ENCODE measurements at places on chromosomes 16 and 17. TPM values are rescaled to one million over a fixed set of nuclear protein-coding genes. Genes with fewer than 3 reads are reported as not detected.

GRCh38 chr17:76213491-76213890 lies 26.8 kb downstream of the RNF157 start:
- ATAC-seq: no peak

DNA sequence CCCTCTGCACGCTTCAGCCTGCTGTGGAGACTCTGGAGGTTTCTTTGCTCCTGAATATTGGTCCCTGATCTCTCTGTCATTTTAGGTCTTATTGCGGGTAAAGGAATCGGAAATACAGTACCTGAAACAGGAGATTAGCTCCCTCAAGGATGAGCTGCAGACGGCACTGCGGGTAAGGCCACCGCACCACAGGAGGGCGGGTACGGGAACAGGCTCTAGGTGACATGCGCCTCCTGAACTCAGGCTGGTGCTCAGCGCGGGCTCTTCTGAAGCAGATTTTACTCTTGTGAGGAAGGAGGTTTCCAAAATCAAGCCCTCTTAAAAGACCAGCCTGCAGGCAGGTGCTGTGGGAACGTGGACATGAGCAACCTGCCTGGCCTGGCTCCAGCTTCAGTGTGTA lies 29.8 kb downstream of the PLD6 start:
- no peak for ATAC-seq

DNA sequence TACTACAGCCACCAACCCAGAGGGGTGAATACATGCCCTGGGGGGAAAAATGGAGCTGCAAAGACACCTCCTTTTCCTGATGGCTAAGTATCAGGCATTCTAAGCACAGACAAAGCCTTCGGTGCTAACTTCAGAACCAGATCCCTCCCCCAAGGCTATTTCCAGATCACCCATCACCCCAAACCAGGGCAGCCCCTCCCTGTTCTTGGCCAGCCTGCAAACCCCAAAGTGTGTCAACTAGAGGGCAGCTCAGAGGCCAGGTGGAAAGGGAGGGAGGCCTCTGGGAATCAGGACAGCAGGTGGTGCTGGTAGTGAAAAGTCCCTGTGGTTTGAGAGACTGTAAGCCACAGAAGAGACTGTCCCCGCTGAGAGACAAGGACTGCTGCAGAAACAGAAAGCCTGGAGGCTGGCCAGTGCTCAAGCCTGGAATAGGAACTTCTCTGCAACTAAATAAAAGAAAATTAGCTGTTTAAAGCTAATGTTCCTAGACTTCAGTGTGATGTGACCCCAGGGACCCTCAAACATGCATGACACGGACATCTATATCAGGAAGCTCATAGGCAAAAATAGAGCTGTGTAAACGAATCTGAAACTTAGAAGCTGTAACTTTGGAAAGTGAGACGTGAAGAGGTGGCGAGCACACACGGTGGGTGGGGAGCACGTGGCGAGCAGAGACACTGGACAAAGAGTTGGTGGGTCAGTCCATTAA lies 9.1 kb downstream of the TUBG1 start:
- peak; percentile 71 for ATAC-seq

DNA sequence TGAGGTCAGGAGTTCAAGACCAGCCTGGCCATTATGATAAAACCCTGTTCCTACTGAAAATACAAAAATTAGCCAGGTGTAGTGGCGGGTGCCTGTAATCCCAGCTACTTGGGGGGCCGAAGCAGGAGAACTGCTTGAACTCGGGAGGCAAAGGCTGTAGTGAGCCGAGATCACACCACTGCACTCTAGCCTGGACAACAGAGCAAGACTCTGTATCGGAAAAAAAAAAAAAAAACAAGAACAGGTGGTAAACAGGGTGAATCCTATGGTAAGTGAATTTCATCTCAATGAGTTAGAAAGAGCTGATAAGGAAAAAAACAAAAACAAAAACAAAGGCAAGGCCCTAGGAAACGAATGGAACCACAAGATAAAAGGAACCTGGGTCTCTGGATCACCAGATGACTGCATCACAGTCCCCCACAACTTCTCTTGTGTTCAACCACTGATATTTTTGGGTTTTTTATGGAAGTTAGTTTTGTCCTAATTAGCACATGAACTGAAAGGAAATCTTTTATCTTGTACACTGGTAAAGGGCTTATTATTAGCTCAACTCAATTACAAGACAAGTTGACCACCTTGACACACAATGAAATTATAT lies 21.0 kb downstream of the GLG1 start:
- ATAC-seq: no peak

- peak; percentile 32 for ATAC-seq
Observed at GRCh38 chr16:67326472-67327309, at the start of the genes KCTD19 and LRRC36. KCTD19 (minus strand) TSS chr16:67326741; CDS start chr16:67326707, 34 bp downstream. LRRC36 (plus strand) TSS chr16:67326815; CDS start chr16:67326863, 48 bp downstream.

PYDC1 gene
- total RNA-seq: not detected

GRCh38 chr17:31595076-31595475 lies 203.6 kb downstream of the RAB11FIP4 start:
- ATAC-seq: peak; percentile 46

CBX2 gene
- 3.8 TPM for total RNA-seq

DNA sequence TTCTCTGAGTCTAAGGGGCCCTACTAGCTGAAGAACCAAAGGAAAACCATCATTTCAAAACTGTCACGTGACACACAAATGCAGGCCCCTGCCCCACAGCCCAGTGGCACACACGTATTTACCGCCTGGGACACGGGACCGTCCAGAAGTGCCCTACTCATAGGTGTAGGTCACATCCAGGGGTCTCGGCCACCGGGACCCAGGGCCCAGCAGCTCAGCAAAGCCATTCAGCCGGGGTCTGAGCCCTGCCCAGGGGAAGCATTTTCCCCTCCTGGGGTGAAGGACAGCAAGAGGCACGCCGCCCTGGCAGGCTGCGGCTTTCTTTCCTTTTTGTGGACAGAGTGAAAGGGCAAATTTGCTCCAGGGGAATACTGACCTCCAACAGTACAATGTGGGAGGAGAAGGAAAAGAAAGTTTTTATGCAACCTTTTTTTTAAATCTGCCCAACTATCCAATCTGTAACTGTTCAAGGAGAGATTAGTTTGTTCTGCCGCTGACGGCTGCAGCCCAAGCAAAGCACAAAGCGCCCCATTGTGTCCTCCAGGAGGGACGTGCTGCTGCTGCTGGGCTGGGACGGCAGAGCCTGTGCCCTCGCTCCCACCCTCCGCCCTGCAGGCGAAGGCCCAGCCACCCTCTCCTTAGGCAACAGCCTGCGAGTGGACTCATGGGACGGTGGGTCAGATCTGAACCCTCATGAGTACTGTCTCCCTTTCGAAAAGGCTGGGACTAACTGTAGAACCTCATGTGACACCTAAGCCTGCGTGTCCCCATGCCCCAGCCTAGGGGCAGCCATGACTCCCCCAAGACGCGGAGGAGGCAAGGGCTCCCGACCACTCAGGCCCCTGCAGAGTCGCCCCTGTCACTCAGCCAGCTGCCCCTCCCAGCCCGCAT lies 21.3 kb downstream of the SLC7A5 start:
- ATAC-seq: no peak

GRCh38 chr16:85557083-85557970 lies 55.8 kb upstream of the GSE1 start:
- ATAC-seq: peak; percentile 32

SLC47A2 gene
- 0.92 TPM for total RNA-seq

DNA sequence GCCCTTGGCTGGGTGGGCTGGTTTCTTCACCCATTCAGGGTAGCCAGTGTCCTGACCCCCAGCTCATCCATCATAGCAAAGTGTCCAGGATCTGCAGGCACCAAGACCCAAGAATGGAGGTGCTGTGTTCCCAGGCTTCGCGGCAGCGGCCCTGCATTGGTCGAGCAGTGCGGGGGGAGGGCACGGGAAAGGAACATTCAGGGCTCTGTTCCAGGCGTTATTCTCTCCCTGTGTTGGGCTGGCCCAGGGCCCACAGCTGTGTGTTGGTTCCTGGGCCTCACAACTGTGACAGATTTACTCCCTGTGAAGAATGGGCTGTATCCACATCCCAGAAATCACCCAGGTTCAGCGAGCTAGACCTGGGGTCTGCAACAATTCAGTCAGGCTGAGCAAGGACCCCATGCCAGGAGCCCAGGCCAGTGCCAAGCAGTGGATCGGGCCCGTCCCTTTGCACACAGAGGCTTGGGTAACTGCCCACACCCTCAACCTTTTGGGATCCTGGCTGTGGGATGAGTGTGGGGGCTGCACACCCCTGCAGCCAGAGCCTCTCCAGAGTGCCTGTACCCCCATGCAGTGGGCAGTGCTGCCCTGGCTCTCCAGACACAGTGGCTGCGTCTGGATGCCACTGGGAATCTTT lies 10.0 kb downstream of the GPT2 start:
- ATAC-seq: peak; percentile 5

- no peak for ATAC-seq
Observed at GRCh38 chr16:9402293-9402860, 310.9 kb downstream of the HAPSTR1 start.

SLC35G6 gene
- total RNA-seq: not detected

DNA sequence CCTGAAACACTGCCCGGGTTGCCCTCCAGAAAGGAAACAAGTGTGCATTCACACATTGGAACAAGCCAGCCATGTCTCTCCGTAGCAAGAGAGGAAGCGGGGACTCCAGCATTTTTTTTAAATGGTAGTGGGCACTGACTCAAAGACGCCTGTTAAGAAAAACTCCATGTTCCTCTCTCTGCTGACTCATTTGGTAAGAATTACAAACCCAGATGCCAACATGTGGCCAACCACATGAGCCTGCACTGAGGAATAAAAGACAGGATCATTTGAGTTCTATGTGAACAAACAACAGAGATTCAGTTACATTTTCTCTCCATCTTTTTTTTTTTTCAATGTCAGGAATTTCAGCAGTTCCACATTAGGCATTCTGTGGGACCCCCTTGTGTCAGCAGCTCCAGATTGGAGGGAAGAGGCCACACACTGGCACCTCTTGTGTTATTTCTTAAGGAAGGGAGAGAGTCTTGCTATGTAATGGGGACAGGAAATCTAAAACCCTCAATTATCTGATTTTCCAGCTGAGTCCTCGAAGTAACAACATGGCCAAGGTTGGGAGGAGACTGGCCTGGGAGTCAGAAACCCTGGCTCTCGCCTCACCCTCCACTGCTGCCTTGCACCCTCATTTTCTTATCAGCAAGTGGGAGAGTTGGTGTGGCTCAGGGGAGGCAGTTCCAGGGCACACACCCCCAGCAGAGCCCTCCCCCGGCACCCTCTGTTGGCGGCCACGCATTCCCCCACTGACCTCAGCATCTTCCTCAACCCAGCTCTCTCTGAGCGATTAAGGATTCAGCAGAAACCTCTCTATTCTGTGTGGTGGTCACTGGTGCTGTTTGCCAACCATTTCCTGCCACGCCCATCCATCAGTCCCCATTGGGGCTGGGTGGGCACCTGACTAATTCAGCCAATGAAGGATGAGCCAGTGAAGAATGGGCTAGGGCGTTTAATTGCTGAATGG lies 173.0 kb downstream of the FOXL1 start:
- ATAC-seq: no peak

TMEM238L gene
- 2.3 TPM for total RNA-seq

- ATAC-seq: no peak
Observed at GRCh38 chr16:72240466-72240865, 68.5 kb upstream of the PMFBP1 start.

CPHXL2 gene
- total RNA-seq: not detected

DNA sequence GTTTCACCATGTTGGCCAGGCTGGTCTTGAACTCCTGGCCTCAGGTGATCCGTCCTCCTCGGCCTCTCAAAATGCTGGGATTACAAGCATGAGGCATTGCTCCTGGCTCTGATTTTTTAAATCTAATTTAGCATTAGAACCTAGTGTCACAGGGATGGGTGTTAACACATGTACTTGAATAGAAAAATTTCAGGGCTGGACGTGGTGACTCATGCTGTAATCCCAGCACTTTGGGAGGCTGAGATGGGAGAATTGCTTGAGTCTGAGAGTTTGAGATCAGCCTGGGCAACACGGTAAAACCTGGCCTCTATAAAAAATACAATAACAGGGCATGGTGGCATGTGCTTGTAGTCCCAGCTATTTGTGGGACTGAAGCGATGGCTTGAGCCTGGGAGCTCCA lies 6.0 kb upstream of the RNF135 start:
- peak; percentile 55 for ATAC-seq

DNA sequence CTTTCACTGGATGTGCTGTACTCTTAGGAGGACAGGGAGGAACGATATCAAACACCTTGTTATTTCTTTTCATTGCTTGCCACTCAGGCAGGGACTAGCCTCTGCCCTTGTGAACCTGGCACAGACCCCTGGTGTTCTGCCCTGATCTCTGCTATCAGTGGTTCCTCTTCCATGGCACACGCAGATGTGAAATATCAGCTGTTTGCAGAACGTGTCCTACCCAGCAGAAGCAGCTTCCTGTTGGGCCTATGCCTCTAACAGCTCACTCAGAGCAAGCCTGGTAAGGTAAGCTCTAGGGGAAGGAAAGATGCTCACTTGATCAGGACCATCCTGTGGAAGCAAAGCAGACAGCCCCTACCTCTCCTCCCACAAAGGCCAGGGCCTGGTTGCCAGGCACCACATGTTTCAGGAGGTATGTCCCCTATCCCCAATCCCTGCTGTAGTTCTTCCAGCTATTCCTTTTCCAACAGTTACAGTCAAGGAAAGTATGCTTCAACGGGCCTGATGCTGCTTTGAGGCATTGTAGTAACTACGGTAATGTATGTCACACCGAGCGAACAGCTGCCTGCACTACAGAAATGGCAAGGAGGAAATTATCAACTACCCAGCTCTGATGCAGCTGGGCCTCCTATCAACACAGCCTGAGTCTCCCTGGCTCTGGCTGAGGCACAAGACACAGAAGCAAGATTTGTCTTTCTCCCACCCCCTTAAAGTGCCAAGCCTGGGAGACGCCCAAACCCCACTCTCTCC lies 41.3 kb upstream of the GFOD2 start:
- no peak for ATAC-seq

SYNRG gene
- total RNA-seq: 22.3 TPM

- ATAC-seq: no peak
Observed at GRCh38 chr16:1792836-1793577, 498 bp downstream of the IGFALS start.

GPR142 gene
- total RNA-seq: not detected

DNA sequence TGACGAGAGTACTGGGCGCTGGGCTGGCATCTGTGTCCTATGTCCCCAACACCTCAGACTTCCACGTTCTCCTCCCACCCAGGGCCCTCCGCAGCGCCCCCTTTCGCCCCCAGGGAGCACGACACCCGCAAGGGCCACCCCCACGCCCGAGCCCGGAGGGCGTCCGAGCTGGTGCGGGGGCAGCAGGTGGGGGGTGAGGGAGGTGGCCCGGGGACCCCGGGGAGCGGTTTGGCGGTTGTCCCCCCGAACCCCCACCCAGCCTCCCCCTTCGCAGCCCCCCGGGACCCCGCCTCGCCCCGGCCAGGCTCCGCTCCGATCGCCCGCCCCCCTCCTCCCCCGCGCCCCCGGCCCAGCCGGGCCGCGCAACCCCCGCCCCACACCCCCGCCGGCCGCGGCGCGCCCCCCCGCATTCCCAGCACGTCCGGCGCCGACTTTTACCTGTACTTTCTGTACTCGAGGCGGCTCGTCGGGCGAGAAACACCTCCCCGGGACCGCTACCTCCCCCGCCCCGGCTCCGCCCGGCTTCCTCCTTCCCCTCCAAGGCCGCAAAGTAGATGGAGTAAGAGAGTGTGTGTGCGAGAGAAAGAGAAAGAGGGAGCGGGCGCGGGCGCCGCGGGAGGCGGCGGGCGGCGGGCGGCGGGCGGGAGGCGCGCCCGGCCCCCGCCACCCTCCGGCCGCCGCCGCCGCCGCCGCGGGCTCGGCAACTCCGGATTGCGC lies 901 bp downstream of the CDYL2 start:
- peak; percentile 25 for ATAC-seq

C16orf86 gene
- total RNA-seq: 0.84 TPM

Data from esophagus mucosa (tissue), 1 donor.